A549 treated with CpdA at 1 μM for 4 hours (cell line): ENCODE measurements at places on chromosomes 6 and 20. TPM values are rescaled to one million over a fixed set of nuclear protein-coding genes. Genes with fewer than 3 reads are reported as not detected.

The VGLL2 gene
- not detected in 5 replicates for total RNA-seq

The RARS2 gene
- total RNA-seq = 19.4 to 23.5 TPM (median 20.2 TPM) in 5 replicates

The RNF182 gene
- 3.0 to 3.5 TPM (median 3.4 TPM) in 5 replicates for total RNA-seq

The SIM1 gene
- not detected in 5 replicates for total RNA-seq

The DLK2 gene
- total RNA-seq = 2.7 to 7.1 TPM (median 5.8 TPM) in 5 replicates

The SLC17A3 gene
- total RNA-seq = 0.95 to 1.5 TPM (median 1.2 TPM) in 5 replicates

The DDX43 gene
- total RNA-seq = not detected in 5 replicates

The C6orf163 gene
- 0.24 to 0.54 TPM (median 0.27 TPM) in 5 replicates for total RNA-seq

The TMEM244 gene
- total RNA-seq = not detected in 5 replicates

The PGC gene
- not detected in 5 replicates for total RNA-seq

The PNPLA1 gene
- total RNA-seq = 0.05 TPM in 1 of 5 replicates, not detected in the others

The IL17A gene
- total RNA-seq = not detected in 5 replicates

The SLC22A2 gene
- 0.02 to 0.09 TPM in 2 of 5 replicates, not detected in the others for total RNA-seq

The VSTM2L gene
- total RNA-seq = 5.8 to 9.3 TPM (median 6.3 TPM) in 5 replicates

The BANF2 gene
- total RNA-seq = not detected in 5 replicates

The PI16 gene
- not detected in 5 replicates for total RNA-seq

The TMEM200A gene
- total RNA-seq = 0.03 to 0.07 TPM (median 0.07 TPM) in 4 of 5 replicates, not detected in the other

The GPLD1 gene
- 0.66 to 1.2 TPM (median 1.1 TPM) in 5 replicates for total RNA-seq

The CAGE1 gene
- 0.17 TPM in 1 of 5 replicates, not detected in the others for total RNA-seq

The GNMT gene
- 0.09 to 0.20 TPM in 2 of 5 replicates, not detected in the others for total RNA-seq

The CDK19 gene
- total RNA-seq = 3.7 to 5.3 TPM (median 4.7 TPM) in 5 replicates

The ABCF1 gene
- 50.8 to 66.2 TPM (median 55.3 TPM) in 5 replicates for total RNA-seq

The FRS3 gene
- total RNA-seq = 2.0 to 2.9 TPM (median 2.4 TPM) in 5 replicates

The CYP24A1 gene
- 292 to 579 TPM (median 522 TPM) in 5 replicates for total RNA-seq

The POM121L2 gene
- not detected in 5 replicates for total RNA-seq

The RPP40 gene
- total RNA-seq = 22.1 to 33.9 TPM (median 26.6 TPM) in 5 replicates

The SULF2 gene
- total RNA-seq = 19.4 to 22.7 TPM (median 21.6 TPM) in 5 replicates

The RIPK1 gene
- 12.1 to 14.9 TPM (median 12.9 TPM) in 5 replicates for total RNA-seq

The ADTRP gene
- total RNA-seq = 0.51 to 0.78 TPM (median 0.56 TPM) in 5 replicates

The FOXQ1 gene
- total RNA-seq = 1.8 to 4.8 TPM (median 4.0 TPM) in 5 replicates

The CD83 gene
- total RNA-seq = 2.1 to 2.7 TPM (median 2.5 TPM) in 5 replicates

The SOBP gene
- 0.93 to 1.2 TPM (median 1.1 TPM) in 5 replicates for total RNA-seq

The PAX1 gene
- 0.09 TPM in 1 of 5 replicates, not detected in the others for total RNA-seq

The TAF8 gene
- 11.5 to 14.4 TPM (median 12.5 TPM) in 5 replicates for total RNA-seq

The MYB gene
- total RNA-seq = 0.30 to 1.2 TPM (median 0.63 TPM) in 5 replicates

The XKR7 gene
- under 0.01 to 0.02 TPM in 2 of 5 replicates, not detected in the others for total RNA-seq

The CST7 gene
- total RNA-seq = not detected in 5 replicates

The OPRL1 gene
- total RNA-seq = 0.44 to 0.76 TPM (median 0.57 TPM) in 5 replicates

The PM20D2 gene
- 11.6 to 14.0 TPM (median 13.7 TPM) in 5 replicates for total RNA-seq

The SLC24A3 gene
- total RNA-seq = 0.02 to 0.04 TPM in 2 of 5 replicates, not detected in the others

The PTK6 gene
- 2.2 to 3.0 TPM (median 2.4 TPM) in 5 replicates for total RNA-seq

The NEURL2 gene
- 0.79 to 1.7 TPM (median 1.1 TPM) in 5 replicates for total RNA-seq

The HLA-DMA gene
- total RNA-seq = 2.4 to 3.8 TPM (median 3.0 TPM) in 5 replicates

The OPN5 gene
- total RNA-seq = not detected in 5 replicates

The GZF1 gene
- total RNA-seq = 7.8 to 11.6 TPM (median 9.5 TPM) in 5 replicates

The PPP1R3D gene
- total RNA-seq = 1.8 to 2.8 TPM (median 2.4 TPM) in 5 replicates

The TMEM170B gene
- 0.73 to 1.0 TPM (median 0.85 TPM) in 5 replicates for total RNA-seq

The CLVS2 gene
- total RNA-seq = 0.02 to 0.14 TPM (median 0.07 TPM) in 5 replicates

The PLN gene
- total RNA-seq = not detected in 5 replicates

The IGF2R gene
- 29.5 to 39.2 TPM (median 31.6 TPM) in 5 replicates for total RNA-seq

The HEY2 gene
- total RNA-seq = 0.06 TPM in 1 of 5 replicates, not detected in the others

The FOXC1 gene
- 7.0 to 9.5 TPM (median 7.8 TPM) in 5 replicates for total RNA-seq

The LINC00237 gene
- not detected in 5 replicates for total RNA-seq

The CST3 gene
- total RNA-seq = 206 to 378 TPM (median 367 TPM) in 5 replicates

The HUS1B gene
- 0.16 to 0.32 TPM (median 0.18 TPM) in 3 of 5 replicates, not detected in the others for total RNA-seq

The LY6G5C gene
- 0.51 to 2.4 TPM (median 1.4 TPM) in 5 replicates for total RNA-seq

The NOL4L gene
- total RNA-seq = 9.1 to 12.5 TPM (median 11.7 TPM) in 5 replicates

The TOX2 gene
- total RNA-seq = 7.8 to 10.3 TPM (median 10.0 TPM) in 5 replicates

The TGM6 gene
- not detected in 5 replicates for total RNA-seq

The HS3ST5 gene
- not detected in 5 replicates for total RNA-seq
